Left colon (tissue), 2 donors: ENCODE measurements at places on chromosomes 1 and 21. TPM values are rescaled to one million over a fixed set of nuclear protein-coding genes. Genes with fewer than 3 reads are reported as not detected.

Gene CDK18
- 32.6 TPM for total RNA-seq

GRCh38 chr1:54970901-54971300 is 9.5 kb upstream of the TMEM61 start:
- no peak for DNase-seq

DNA sequence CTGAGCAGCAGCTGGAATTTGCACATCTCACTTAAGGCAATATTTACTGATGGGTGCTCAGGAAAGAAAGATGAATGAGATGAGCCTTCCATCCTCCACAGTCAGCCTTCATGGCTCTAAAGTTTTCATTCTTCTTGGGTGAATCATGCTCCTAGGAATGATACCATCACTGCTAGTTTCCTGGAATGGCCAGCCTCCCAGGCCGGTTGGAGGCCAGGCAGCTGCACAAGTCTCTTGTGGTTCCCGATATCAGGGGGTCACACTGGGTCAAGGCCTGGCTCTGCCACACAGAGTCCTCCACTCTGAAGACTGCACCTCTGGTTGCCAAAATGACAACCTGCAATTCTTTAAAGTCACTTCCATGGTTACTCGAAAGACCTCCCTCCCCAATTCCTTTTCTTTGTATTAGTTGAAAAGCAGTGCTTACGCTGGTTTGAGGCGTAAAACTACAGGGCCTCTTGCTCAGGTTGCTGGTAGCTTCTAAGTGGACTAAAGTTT is 46.2 kb upstream of the PALMD start:
- no peak for DNase-seq

DNA sequence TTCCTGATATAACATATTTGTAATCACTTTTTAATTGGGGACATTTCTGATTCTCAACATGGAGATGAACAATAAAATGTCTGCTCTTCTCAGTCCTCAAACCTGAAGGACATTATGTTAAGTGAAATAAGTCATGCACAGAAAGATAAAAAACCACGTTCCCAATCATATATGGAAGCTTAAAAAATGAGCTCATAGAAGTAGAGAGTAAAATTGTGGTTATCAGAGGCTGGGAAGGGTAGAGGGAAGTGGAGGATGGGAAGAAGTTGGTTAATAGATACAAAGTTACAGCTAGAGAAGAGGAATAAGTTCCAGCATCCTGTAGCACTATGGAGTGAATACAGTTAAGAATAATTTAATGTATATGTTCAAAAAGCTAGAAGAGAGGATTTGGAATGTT is 1.5 kb upstream of the CD48 start:
- no peak for DNase-seq

DNA sequence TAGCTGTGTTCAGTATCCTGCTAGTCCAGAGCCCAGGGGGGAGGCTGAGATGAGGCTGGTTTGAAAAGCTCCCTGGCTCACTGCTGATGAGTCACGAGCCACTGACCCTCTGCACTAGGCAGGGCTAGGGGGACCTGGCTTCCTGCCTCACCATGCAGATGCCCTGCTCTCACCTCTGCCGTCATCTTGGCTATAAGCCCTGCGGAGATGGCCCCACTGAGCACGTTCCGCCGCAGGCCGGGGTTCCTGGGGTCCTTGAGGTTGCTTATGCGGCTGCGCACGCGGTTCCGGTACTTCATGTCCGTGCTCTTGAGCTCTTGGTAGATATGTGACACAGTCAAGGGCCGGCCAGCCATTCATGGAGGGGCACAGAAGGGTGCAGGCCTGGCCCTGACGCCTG is 24.1 kb upstream of the ZNF436 start:
- peak; percentile 42 for DNase-seq

Gene LCE2A
- total RNA-seq = not detected

DNA sequence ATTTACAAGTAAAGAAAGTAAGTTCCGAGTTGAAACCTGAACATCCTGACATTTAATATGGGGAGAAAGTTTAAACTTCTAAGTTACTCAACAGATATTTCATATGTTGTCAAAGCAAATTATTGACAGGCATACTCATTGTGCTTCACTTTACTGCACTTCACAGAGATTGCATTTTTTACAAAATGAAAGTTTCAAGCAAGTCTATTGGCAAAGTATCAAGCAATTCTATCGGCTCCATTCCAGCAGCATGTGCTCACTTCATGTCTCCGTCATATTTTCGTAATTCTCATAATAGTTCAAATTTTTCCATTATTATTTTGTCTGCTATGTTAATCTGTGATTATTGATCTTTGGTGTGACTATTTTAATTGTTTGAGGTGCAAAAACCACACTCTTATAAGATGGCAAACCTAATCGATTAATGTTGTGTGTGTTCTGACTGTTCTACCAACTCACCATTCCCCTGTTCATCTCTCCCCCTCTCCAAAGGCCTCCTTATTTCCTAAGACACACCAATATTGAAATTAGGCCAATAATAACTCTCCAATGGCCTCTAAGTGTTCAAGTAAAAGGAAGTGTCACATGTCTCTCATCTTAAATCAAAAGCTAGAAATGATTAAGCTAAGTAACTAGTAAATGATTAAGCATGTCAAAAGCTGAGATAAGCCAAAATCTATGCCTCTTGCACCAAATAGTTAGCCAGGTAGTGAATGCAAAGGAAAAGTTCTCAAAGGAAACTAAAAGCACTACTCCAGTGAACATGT is 68.2 kb upstream of the BCL9 start:
- no peak for DNase-seq

Gene SYCP1
- not detected for total RNA-seq

DNA sequence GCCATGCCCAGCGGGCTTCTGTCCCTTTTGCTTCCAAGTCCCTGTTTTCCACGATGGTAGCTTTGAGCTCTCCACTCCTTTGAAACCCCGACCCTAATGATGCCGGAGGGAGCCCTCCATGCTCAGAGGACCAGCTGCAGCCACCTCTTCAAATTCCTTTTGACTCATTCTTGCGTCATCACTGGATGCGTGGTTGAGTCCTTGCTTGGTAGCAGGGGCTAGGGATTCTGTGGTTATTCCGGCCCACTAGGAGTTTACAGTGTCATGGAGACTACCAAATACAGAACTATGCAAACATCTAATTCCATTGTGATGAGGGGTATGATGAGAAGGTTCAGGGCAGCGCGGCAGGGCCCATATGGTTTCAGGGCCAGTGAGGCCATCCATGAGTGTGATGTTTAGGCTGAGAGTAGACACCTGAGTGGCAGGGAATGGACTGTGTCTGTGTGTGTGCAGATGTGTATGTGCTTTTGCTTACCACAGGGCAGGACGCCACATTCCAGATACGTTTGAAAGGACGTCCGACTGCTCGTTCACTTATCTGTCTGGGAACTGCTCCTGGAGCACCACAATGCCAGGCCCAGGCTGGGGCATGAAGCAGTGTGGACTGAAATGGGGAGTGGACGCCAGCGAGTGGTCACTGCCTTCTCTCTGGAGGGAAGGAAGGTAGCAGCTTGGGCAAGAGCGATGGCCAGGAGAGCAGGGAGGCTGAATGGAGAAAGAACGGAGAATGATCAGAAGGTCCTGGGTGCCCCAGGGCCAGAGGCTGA is 30.4 kb upstream of the ZBTB21 start:
- no peak for DNase-seq

DNA sequence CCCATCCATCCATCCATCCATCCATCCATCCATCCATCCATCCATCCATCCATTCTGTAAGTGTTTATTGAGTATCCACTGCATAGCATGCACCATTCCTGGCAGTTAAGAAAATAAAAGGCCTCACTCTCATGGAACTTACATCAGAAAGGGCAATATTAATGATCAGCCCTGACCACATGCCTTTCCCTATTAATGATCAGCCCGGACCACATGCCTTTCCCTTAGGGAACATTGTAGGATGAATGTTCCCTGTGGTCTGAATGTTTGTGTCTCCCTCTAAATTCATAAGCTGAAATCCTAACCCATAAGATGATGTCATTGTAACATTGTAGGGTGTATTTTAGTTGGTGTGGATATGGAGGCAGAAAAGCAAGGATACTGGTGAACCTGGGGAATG is 365.8 kb downstream of the KIF26B start:
- no peak for DNase-seq

DNA sequence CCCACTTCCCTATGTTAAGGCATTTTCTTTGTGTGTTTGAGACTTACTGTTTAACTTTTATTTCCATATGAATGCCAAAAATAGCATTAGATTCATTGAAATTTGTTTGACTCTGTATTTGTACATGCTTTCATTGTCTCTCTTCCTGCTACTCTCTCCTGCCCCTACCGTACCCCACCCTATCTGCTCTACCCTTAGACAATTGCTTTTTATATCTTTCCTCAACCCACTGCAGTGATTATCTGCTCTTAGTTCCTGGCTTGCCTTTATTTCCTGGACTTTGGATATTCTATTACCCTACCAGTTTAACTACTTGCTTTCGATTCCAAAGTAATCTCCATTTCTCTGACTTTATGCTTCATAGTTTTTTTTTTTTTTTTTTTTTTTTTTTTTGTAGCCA is 10.5 kb downstream of the RAVER2 start:
- DNase-seq = peak; percentile 41

- DNase-seq = no peak
Measured at GRCh38 chr21:19712441-19712840, 1285.8 kb upstream of the NCAM2 start.

DNA sequence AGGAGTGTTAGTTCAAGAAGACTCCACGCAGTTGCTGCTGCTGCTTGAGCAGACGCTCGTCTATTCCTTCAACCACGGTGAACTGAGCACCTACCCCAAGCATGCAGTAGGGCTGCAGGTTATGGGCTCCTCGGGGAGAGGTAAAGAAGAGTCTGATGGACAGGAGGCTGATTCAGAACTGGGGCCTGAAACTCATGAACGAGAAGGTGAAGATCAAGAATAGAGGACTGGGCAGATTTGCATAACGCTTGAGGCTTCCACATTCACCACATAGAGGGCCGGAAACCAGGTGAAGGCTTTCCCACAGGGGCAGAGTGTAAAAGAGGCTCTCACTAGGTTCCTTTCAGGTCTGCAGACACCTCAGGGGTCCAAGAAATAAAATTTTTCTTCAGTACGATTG is 9.1 kb downstream of the ABCA4 start:
- DNase-seq = no peak

GRCh38 chr1:227921461-227922185 is 26.1 kb downstream of the WNT9A start:
- DNase-seq = no peak

Gene SLC9C2
- total RNA-seq = 0.17 TPM

- DNase-seq = no peak
Measured at GRCh38 chr1:7250597-7251453, 465.6 kb downstream of the CAMTA1 start.

- DNase-seq = no peak
Measured at GRCh38 chr1:20711285-20712214, 6.3 kb downstream of the KIF17 start.

Gene NHLH1
- not detected for total RNA-seq

Gene PADI2
- total RNA-seq = 276 TPM

- DNase-seq = peak; percentile 52
Measured at GRCh38 chr1:184493987-184494388, 107.2 kb downstream of the C1orf21 start.

DNA sequence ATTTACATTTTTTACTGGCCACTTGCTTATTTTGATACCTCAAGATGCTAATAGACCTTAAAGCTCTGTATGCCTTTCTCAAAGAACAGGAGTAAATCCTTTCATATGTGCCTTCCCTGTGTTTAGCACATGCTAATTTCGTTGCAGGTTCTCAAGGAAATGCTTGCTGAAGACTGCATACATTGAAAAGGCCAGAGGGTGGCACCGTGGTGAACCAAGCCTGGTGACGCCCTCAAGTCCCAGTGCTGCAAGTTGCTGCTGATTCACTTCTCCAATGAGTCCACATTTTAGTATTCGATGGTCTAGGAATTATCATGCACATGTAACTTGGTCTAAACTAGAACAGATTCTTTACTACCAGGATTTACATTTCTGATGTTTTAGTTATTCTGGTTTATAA is 94.1 kb downstream of the CLDN17 start:
- peak; percentile 35 for DNase-seq

Gene LCE1B
- not detected for total RNA-seq

DNA sequence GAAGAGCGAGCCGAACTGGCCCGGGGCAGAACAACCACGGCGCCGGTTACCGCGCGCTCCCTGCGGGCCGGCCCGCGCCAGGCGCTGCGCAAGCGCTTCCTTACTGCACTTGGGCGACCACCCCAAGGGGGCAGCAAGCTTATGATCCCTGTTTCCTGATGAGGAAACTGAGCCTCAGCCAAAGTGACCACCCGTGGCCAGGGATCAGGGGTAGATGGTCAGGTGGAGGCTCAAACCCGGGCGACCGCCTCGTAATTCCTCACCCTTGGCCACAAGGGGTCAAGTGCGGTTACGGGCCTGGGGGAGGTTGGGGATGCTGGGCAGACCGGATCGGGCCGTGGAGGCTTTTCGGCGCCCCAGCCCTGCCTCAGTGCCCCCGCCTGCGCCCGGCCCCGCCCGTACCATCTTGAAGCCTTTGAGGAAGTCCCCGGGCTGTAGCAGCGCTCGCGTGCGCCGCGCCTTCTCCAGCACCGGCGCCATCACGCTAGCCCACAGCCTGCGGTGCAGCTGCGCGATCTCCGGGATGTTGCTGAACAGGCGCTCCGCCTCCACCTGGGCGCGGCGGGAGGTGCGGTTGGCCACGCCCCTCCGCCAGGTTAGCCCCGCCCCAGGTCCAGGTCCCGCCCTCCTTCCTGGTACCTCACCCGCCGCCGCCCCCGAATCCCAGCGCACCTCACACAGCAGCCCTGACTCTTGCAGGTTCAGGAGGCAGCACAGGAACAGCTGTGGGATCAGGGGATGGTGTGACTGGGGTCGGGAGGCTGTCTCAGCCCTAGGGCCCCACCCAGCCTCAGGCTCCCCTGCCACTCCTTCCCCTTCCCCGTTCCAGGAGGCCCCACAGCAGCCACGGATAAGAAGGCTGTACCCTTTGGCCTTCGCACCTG is 5.4 kb upstream of the TNFRSF25 start:
- peak; percentile 91 for DNase-seq

GRCh38 chr1:101131239-101131843 is 105.5 kb upstream of the S1PR1 start:
- no peak for DNase-seq

Gene TIE1
- total RNA-seq = 4.9 TPM

DNA sequence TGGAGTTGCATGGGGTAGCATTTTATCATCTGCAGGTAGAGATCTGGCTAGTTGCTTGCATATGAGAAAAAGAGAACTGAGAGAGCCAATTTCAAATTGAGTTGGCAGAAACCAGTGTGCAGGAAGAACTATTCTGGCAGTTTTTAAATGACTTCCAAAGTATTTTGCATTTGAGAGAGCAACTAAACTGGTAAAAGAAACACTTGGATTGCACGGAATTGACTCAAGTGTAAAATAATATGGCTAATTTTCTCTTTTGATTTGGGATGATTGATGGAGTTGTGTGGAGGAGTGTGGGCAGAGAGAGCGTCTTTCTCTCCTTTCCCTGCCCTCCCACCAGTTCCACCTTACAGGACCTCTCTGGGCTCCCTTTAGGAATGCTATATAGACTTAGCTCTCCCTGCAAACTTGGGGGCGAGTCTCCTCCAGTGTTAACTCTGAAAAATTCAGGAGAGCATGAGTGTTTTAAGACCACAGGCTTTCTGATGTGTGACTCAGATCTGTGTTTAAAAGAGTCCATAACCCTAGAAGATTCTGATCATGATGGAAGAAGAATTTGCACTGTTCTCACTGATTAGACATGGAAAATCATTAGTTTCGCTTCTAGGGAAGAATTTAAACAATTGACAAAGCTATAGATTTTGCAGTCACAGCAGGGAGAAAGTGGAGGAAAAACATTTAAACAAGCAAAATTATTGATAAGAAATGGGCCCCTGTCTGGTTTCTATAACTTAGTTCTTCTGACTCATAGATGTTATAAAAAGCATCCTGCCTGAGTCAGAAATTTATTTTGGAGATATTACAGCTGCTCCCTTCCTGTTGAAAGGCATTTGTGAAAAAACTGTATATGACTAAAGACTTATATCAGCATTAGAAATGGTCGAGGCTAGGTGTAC is 24.9 kb upstream of the CTBS start:
- no peak for DNase-seq

- DNase-seq = no peak
Measured at GRCh38 chr1:39877231-39877778, 6.0 kb downstream of the TRIT1 start.
